ENCODE measurements at places on chromosomes 3 and 15. TPM values are rescaled to one million over a fixed set of nuclear protein-coding genes. Genes with fewer than 3 reads are reported as not detected.

The LRRC34 gene
- not detected for total RNA-seq

The WDR72 gene
- total RNA-seq, result 0.29 TPM

The CCR8 gene
- not detected for total RNA-seq

The MUC20 gene
- total RNA-seq, result 4.0 TPM

DNA sequence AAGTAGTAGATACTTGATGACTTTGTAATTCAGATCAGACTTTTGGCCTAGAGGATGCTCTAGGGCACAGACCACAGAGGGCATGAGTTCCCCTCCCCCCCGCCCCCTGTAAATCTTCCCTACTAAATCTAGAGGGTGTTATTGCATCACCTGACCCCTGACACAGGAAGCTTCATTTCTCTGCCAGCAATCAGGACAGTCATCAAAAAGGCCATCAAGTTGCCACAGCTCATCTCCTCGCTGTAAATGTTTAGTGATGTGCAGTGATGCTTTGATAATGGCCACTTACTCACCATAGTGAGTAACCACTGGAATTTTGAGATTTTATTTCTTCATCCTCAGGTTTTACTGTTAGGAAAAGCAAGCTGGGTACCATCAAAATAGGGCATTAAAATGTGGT, 289.2 kb upstream of the CHRM5 start:
- no peak for DNase-seq

DNA sequence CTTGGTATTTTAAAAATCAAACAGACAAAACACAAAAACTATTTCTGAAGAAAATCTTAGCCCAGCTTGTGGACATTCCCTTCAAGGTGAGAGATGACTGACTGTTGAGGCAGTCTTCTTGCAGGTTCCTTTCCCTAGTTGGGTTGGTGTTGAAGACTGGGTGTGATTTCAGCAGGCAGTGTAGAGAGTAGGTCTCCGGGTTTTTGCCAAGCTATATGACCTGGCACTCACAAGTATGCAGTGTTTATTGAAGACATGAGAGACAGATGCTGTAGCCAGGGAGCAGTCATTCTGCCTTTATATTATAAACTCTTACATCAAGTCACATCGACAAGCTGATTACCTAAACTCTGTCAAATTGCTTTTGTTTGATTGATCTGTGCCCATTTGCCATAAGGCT, 17.5 kb downstream of the SENP8 start:
- DNase-seq, result no peak

- no peak for DNase-seq
These were observed 24.1 kb downstream of the XPC start for GRCh38 chr3:14154276-14154675.

- no peak for DNase-seq
These were observed 20.2 kb upstream of the LMCD1 start for GRCh38 chr3:8481380-8481779.

DNA sequence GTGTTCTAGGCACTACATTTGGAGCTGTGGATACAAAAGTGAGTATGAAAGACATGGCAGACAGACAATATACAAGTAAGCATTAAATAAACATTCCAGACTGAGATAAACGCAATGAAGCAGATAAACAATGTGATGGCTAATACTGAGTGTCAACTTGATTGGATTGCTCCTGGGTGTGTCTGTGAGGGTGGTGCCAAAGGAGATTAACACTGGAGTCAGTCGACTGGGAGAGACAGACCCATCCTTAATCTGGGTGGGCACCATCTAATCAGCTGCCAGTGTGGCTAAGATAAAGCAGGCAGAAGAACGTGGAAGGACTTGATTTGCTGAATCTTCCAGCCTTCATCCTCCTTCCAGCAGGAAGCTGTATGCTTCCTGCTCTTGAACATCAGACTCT, 77.2 kb downstream of the CADPS start:
- DNase-seq, result no peak

DNA sequence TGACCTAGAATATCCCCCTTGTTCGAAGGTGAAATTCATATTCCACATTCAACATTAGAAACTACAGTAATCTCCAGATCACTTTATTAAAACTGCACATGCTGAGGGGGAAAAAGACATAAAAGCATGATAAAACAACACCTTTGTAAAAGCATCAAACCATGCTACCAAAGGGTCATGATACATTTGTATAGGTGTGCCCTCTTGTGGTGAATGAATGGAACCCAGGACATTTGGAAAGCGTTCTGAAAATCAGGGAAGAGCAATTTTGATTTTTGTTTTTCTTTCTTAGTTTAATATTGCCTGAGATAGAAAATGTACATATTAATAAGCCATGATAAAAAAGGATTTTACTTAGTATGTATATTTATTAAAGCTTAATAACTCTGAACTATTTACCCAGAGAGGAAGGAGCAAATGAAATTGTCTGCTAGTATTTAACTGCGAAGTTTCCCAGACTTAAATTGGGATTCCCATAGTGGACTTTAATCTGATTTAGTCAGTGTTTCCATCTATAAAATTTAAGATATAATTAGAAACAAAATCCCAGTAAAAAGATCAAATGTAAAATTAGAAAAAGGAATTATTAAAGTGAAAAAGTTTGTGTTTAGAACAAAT, 105.8 kb upstream of the ARL6 start:
- no peak for DNase-seq

DNA sequence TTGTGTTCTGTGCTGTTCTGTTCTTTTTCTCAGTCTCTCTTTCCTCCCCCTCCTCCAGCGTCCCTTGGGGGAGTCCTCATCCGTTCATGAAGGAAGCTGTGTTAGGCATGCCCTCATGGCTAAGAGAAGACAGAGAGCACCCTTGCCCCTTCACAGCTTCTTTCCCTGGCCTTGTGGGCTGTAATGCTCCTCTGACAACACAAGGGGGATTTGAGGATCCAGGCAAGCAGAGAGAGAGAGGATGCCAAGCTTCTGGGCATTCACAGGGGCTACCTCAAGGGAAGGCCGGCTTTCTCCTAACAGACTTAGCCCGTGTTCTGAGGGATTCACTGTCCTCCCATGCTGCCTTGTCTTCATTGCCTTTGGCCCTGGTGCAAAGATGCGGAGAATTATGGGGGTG, 389.5 kb downstream of the LRTM1 start:
- no peak for DNase-seq

DNA sequence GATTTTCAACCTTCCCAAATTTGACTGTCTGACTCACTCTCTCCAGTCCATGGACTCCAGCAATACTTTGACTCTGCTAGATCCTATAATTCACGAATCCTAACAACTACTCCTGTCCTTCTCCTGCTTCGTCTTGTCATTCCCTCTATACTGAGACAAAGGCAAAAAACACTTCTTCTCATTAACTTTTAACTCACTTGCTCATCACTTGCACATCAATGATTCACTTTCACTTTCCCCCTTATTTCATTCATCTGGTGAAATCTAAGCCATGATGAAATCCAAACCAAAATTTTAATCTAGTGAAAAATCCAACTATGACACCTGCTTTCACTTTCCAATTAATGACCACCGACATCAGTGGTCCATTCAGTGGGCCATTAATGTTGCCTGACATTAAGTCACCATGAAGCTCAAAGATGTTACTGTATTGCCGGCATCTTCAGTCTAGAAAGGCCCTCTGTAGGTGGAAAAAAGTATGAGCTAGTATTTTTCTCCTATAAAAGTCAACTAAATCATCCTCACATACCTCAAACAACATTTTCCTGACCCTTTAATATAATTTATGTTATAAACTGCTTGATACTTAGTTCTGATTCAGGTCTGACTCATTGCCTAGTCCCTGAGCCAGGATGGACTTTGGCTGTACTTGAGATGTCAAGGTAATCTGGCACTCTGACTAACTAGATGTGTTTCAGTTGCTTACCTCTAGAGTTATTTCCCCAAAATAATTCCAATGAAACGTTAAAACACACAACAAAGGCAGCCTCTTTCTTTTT, 158.6 kb downstream of the CNTN6 start:
- no peak for DNase-seq
